ENCODE measurements at places on chromosomes 4 and X. TPM values are rescaled to one million over a fixed set of nuclear protein-coding genes. Genes with fewer than 3 reads are reported as not detected.

Gene RPS6KA6
- total RNA-seq: 8.5 TPM

Gene F8A2
- total RNA-seq: not detected

Gene NWD2
- total RNA-seq: 0.07 TPM

Gene WDFY3
- 60.5 TPM for total RNA-seq

Gene LAGE3
- 10.3 TPM for total RNA-seq

Gene FABP2
- total RNA-seq: not detected

Gene MAGIX
- 2.7 TPM for total RNA-seq

Gene NKX3-2
- total RNA-seq: under 0.01 TPM

Gene USP38
- total RNA-seq: 26.3 TPM

Gene TMEM33
- total RNA-seq: 155 TPM

Gene ARHGAP36
- not detected for total RNA-seq
